ENCODE measurements at places on chromosomes 7 and 10. TPM values are rescaled to one million over a fixed set of nuclear protein-coding genes. Genes with fewer than 3 reads are reported as not detected.

GRCh38 chr7:128104108-128104742 lies 73.0 kb upstream of the LRRC4 start:
- no peak for DNase-seq

DNA sequence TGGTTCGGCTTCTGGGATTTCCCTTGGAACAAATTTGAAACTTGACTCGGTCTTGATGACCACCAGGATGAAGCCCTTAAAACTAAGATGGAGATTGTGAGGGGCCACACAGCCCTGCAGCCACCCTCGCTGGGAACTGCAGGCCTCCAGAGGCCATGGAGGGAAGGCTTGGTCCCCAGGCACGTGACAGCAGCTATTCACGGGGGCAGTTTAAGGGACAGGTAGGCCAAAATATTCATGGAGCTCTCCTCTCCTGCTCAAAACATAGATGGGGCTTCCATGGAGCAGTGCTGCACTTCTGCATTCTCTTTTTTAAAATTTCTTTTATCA lies 137.0 kb downstream of the ADCY1 start:
- no peak for DNase-seq

DNA sequence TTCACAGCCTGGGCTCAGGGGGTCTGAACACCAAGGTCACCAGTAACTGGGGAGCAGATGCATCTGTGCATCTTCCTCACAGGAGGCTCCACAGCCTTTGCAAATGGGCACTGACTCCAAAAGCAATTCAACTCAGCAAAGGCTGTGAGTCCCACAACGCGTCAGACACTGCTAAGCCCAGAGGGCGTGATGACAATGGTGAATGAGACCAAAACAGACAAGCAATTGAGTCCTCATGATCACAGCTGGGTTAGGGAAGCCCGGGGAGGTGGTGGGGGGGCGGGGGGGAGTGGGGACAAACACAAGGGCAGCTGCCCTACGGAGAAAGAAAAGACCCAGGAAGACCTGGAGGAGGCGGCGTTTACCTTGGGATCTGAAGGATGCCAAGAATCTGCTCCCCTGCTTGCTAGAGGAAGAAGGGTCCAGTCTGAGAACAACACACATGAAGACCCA lies 61.6 kb upstream of the RNF32 start:
- DNase-seq: no peak

GRCh38 chr10:74137992-74138391 lies 12.6 kb downstream of the AP3M1 start:
- DNase-seq: no peak

- no peak for DNase-seq
These were observed 959.6 kb upstream of the LRRN3 start for GRCh38 chr7:110131344-110131743.

DNA sequence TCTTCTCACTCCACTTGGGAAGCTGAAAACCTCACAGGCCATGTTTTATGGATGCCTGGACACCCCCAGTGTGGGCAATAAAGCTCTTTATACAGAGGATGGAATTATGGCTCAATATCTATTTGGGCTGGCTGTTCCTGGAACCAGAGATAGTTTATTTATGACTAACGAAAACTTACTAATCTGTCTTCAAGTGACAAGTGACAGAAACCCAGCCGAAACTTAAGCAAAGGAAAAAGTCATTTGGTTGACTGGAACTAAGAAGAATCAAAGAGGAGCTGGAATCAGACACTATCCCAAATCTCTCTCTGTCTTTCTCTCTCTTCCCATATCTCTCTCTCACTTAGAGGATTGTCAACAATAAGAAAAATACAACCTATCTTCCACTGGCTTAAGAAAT lies 78.3 kb upstream of the CDK6 start:
- no peak for DNase-seq

GRCh38 chr10:129193148-129193547 lies 273.9 kb upstream of the MGMT start:
- no peak for DNase-seq

GRCh38 chr7:123769371-123769770 lies 20.6 kb upstream of the WASL start:
- no peak for DNase-seq

DNA sequence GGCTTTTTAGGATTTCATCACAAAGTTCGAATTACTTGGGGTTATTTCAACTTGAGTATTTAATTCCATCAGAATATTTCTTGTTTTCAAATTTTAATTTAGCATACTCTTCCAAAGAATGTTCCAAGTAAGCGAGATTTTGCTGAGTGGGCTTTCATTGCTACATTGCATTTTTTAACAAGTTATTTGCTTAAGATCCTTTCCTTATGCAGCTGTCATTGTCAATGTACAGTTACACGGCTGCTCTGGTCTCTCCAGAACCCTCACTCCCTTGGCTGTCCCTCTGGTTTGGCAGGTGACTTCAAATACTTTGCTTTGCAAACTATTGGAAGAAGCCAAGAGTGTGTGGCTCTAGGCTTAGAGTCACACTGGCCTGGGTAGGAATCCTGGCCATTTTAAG lies 80.0 kb downstream of the CFAP58 start:
- no peak for DNase-seq

The NOS3 gene
- 1.2 TPM for total RNA-seq

The LIPJ gene
- not detected for total RNA-seq

The PRTFDC1 gene
- total RNA-seq: not detected

The ZCCHC24 gene
- total RNA-seq: 0.73 TPM

The ZNF33B gene
- total RNA-seq: 5.9 TPM

The PLEKHA8 gene
- 17.1 TPM for total RNA-seq

Measured in natural killer cell treated with Interleukin-12 subunit alpha and Interleukin-12 subunit beta and Interleukin-15 and Interleukin-18, amount 100 ng/mL, for 72 hours (primary cell).